Activated B cell treated with CpG ODN at 0.5 μM for 24 hours (primary cell): ENCODE measurements at places on chromosomes 12 and 14.

DNA sequence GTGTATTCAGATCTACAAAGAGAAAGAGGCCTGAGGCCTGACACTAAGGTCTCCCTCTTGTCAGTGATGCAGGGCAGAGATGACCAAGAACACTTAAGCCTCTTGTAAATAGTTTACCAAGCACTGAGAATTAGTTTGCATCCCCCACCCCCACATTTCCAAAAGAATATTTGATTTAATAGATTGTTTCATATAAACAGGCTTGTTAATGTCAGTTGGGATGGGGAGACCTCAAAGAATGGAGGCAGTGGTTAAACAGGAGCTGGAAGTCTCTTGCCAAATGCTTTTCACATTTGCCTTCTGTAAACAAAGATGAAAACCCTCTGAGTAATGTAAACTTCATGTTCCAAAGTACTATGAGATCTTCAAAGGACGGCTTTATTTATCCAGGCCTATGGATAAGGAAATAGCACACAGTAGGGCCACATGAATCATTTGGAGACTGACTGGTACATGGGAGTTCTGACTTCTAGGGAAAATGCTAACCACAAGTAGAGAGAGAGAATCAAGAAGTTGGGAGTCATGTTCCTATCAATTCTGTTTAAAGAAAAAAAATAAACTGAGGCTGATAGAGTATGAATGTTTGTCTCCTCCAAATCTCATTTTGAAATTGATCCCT lies 234.7 kb downstream of the ANO2 start:
- no peak for DNase-seq

- no peak for DNase-seq
These were observed 56.2 kb downstream of the APOBEC1 start for GRCh38 chr12:7609495-7609894.

GRCh38 chr14:69953266-69953915 lies 74.2 kb downstream of the SMOC1 start:
- DNase-seq: no peak

GRCh38 chr12:71456316-71456715 lies 16.7 kb downstream of the LGR5 start:
- DNase-seq: no peak

GRCh38 chr12:26872625-26873024 lies 39.6 kb upstream of the ITPR2 start:
- DNase-seq: no peak

DNA sequence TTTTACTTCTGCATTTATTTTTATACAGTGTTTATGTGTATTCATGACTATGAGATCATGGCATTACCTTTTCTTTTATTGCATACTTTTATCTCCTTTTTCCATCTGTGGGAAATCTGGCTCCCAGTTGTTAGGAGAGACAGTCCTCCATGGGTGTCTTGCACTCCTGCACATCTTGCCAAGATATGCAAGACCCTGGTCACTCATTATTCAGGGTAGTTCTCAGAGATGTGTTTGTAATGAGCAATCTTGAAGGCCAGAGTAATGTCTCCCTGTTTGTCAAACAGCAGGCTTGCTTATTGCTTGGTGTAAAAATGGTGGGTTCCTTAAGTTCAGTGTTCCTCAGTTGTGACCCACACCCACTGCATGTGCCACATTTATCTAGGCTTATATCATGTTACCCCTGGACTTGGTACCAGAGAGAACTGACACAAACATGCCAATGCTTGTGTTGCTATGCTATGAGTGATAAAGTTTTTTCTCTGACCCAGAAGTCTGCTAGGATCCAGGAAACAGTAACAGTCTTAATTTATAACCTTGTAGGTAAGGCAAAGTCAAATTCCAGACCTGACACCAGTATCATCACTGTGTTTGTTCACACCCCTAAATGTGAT lies 36.8 kb downstream of the PPHLN1 start:
- DNase-seq: no peak

DNA sequence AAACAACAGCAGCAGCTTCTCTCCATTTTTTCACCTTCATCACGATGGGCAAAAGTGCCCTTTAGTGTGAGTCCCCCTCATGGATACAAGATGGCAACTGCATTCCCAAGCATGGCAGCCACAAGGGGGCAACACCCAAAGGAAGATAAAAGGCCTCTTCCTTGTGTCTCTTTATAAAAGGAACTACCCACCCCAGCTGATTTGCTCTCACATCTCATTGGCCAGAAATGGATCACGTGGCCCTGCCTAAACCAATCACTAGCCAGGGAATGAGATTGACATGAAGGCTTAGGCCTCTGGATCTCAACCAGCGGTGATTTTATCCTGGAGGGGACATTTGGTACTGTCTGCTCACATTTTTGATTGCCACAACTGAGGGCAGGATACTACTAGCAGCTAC lies 21.9 kb upstream of the IFT81 start:
- DNase-seq: no peak

DNA sequence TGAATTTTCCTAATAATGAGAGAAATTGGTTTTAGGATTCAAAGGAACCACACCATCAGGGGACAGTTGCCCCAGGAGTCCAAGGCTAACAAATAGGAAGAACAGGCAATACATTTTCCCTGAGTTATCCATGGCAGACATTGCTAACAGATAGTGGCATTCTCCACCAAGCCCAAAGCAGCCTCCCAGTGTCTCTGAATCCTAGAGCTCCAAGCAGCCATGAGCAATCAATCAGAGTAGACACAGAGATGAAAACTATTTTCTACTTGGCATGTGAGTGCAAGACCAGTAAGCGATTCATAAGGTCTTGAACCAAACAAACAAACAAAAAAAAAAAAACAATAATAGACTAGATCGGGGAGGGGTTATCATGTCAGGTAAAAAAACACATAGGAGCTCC lies 515.7 kb downstream of the MED13L start:
- no peak for DNase-seq

GRCh38 chr14:105187116-105187515 lies 6.0 kb upstream of the NUDT14 start:
- DNase-seq: no peak

GRCh38 chr12:59429766-59430165 lies 166.1 kb upstream of the SLC16A7 start:
- no peak for DNase-seq
